ENCODE measurements at places on chromosomes 1 and 21.

DNA sequence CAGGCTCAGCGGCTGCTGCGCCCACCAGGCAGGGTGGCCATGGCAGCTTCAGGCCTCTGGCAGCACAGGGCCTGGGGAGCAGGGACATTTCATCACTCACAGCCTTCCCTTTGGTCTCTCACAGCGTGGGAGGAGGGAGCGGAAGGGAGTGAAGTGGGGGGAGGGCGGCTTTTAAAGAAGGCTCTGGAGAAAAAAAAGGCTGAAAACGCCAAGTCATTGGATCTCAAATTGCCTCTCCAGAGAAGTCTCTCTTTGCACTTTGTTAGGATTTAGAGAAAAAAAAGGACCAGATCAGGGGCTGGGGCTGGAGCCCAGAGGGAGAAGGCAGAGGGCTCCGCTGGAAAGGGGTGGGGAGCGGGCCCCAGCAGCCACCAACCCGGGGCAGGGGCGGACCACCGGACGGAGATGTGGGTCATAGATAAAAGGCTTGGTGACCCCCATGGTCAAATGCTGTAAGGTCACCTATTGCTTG, 209.9 kb downstream of the GRIK3 start:
- no peak for DNase-seq

DNA sequence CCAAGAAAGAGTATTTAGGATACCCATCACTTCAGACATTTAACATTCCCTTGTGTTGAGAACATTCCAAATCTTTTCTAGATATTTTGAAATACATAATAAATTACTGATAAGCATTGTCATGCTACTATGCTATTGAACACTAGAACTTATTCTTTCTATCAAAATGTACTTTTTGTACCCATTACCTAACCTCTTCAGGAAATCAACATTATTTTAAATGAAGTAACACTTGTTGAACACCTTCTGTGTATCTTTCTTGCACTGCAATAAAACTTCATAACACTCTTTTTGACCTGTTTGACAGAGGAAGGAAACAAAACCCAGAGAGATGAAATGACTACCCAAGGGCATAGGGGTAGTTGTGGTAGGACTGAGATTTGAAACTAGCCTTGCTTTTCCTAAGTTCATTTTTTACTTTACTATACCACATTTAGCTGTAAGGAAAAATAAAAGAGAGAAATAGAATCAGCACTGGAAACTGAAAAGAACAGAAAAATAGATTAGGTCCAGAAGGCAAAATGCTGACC, 99.4 kb downstream of the UCHL5 start:
- no peak for DNase-seq

GRCh38 chr21:40408561-40408960, 438.4 kb downstream of the DSCAM start:
- no peak for DNase-seq

DNA sequence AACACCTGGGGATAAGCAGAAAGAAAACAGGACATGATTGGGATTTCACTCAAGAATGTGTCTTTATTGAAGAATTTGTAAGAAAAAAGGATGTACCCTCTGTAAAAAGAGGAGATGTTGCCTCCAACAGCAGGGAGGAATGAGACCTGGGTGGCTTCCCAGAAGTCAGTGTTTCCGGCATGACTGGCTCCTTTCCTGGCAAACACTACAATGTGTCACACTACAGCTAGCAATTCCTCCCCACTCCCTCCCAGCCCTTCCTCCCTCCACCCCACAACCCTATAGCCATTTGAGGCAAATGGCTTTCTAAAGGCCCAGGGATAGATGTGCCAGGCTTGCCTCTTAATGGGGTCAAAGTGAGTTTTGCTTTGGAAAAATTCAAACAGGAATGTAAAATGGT, 11.5 kb upstream of the COL8A2 start:
- DNase-seq, result no peak

DNA sequence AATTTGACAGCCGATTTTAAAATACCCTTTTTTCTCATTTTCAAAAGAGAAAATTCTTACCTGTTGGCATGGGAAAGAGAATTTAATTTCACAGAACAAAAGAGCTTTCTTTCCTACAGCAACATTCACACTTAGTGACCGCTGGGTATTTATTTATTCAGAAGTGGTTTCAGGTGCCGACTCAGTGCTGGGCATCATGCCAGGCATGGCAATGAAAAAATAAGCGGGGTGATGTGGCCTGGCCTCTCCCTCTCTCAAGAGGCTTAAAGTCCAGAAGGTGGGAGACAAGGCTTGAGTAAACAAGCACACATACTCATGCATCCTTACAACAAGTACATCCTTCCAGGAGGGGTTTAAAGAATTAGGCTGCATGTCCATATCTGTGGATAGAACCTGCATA, 4.1 kb upstream of the PCP4 start:
- DNase-seq, result no peak
